Urothelium cell line (cell line): ENCODE measurements at places on chromosomes 1 and 21.

DNA sequence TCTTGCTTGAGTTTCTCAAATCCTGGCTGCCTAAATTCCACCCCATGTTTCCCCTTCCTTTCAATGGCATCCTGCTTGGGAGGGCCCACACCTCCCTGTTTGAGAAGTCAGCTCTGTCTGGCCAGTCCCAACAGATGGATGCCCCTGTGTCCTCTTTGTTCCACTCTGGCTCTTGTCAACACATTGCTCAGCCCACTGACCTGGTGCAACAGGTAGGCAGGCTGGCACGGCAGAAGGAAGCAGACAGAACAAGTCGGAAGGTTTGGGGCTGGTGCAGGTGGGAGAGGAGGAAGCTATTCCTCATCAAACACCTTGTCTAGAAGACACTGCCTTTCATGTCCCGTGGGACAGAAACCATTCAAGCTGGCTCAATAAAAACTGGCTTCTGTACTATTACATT is 22.7 kb downstream of the KCNQ4 start:
- DNase-seq: no peak

DNA sequence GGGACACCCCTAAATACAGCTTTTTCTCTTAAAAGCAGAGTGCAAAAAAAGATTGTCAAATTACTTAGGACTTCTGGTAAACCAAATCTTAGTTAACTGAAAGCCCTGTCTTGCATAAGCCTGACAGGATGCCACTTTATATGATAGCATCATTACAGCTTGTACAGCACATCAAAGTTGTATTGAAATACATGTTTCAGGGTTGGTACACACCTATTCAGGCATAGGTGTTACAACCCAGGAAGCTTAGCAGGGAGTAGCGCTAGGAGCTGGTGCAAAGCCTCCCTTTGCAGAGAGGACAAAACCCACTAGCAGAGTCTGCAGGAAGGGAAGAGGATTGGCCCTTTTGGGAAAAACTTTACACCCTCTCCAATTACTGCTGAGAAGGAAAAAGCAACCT is 258.9 kb upstream of the SGIP1 start:
- no peak for DNase-seq

GRCh38 chr1:115404911-115405310 is 66.9 kb upstream of the NGF start:
- no peak for DNase-seq

DNA sequence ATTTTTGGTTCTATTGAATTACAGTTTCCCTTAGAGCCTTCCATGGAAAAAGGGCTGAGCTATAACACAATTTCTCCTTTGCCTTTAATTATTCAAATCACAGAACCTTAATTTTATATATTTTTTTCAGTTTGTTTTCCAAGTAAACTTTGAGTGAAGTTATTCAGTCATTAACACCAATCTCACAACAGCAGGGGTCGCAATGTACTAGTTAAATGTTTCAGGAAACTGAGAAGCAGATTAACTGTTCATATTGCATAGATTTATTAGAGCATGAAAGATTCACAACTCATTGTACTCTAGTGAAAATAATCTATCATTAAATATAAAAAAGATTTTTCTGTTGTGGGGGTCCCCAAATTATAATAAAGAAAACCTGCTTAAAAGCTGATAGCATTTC is 64.1 kb downstream of the KIFAP3 start:
- DNase-seq: peak; percentile 2

- no peak for DNase-seq
These were observed 162.5 kb downstream of the PCBP3 start for GRCh38 chr21:45806042-45806441.

DNA sequence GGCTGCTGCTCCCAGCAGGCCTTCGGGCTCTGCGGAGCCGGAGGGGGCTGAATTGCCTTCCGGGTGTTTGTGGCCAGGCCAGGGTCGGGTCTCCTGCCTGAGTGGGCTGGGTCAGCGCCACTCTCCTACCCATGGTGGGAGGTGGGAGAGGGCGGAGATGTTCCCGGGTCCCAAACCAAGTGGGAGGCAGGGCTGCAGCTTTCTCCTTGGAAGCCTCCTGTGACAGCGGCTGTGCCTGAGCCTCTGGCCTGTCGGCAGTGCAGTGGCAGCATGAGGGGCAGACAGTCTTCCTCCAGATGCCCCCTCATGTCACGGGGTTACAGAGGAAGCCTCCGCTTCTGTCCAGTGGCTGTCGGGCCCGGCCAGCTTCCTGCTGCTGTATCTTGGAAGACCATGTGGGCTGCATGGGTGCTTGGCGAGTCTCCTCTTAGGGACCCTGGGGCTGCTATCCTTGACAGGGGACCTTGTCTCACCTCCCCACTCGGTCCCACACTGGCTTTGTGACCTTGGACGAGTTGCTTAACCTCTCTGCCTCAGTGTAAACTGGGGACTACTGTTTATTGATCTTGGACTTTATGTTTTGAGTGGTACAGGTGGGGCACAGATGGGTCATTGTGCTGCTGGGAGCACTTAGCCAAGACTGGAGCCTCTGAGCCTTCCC is 4.3 kb downstream of the SKI start:
- DNase-seq: no peak
